ENCODE measurements at places on chromosomes 2 and 18.
A peak's percentile ranks its signal among the peaks of the same experiment; 100 is the strongest.

DNA sequence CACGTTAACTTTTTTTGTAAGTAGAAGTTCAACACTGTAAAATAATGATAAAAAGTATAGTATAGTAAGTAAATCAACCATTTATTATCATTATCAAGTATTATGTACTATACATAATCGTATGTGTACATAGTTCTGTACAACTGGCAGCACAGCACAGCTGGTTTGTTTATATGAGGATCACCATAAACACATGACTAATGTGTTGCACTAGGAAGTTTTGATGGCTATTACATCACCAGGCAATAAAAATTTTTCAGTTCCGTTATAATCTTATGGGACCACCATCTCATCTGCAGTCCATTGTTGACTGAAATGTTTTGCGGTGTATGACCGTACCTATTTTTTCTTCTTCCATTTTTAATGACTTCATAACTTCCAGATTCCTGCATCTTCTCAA is 39.2 kb upstream of the ZNF385B start:
- DNase-seq: no peak

GRCh38 chr18:54530285-54530684 is 60.8 kb upstream of the DYNAP start:
- no peak for DNase-seq

DNA sequence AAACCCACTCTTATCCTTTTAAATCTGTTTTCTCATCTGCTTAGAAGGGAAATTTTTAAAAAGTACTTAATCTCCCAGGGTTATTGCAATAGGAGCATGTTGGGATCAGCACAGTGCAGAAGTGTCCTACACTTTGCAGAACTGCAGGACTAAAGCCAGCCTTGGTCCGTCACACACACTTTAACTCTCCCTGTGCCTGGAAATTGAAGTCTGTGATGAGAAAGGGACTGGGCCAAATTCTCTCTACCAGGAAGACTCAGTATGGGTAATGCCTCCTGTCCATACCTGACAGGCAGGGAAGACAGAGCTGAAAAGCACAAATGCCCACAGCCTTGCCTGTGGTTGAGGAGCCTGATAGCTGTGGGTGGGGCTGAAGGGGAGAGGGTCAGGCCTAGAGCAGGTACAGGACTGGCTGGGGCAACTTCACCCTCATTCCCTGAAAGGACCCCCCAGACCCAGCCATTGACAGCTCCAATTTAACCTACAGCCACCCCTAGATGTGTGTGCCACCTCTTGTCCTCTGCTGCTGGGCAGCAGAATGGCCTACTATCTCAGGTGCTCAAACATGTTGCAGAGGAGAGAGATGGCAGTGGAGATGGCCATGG is 377.2 kb upstream of the KLHL29 start:
- no peak for DNase-seq

DNA sequence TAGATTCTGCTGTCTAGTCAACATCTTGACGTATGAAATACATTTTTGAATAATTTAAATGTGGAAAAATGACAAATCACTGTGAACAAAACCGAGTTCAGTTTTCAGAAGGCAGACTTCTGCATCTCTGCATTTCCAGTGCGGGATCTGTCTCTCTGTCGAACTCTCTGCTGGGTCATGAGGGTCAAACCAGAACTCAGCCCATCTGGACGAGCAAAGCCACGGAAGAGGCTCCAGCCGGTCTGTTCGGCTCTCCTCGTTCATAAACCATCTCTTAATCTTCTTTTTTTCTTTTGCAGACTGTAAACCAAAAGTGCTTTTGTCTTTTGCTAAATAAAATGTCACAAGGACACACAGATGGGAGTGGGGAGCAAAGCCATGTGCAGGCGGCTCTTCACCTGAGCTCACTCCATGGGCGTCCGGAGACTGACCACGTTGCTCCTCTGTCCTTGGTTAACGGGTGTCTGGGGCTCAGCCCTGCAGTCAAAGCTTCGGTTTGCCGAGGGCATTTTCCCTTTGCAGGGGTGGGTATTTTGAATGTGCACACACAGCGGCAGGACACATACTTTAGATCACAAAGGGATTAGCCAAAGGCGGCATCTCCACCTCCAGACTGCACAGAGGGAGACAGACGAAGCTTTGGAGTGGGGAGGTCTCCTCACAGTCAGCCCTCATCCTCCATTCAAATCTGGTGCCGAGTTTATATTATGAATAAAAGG is 737.9 kb upstream of the SALL3 start:
- no peak for DNase-seq

DNA sequence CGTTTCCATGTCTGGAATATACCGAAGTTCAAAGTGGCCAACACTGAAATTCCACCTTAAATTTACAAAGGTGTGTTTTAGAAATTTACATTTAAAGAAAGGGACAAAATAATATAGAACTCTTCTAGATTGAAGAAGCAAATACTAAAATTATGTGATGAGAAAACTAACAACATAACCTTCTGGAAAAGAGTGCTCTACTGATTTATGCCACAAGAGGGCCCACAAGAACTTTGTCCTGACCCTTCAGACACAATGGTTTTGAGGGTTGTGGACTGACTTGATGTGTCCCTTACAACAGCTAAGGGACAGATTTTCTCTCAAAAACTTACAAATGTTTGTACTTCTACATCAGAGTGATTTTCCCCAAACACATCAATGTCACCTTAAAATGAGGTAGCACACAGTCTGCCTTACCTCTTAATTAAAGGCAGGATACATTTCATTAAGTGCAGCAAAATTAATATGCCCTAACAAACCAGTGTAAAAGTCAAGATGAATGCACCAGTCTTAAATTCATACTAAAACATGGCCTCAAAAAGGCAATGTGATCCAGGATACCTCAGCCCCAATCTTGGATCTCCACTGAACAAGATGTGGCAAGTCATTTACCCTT is 36.2 kb downstream of the EIF2AK3 start:
- peak; percentile 44 for DNase-seq

GRCh38 chr2:29579495-29580169 is 341.8 kb downstream of the ALK start:
- no peak for DNase-seq

Data from inflammatory macrophage treated with lipopolysaccharide for 1 hour (primary cell).